ENCODE measurements at places on chromosomes 4 and X. TPM values are rescaled to one million over a fixed set of nuclear protein-coding genes. Genes with fewer than 3 reads are reported as not detected.

RTL3 gene
- not detected for polyA plus RNA-seq

GRCh38 chr4:15753786-15754185 lies 24.3 kb upstream of the CD38 start:
- DNase-seq: no peak

GRCh38 chr4:153142700-153143438 lies 61.4 kb upstream of the TRIM2 start:
- DNase-seq: peak; percentile 62

MAP7D3 gene
- 15.1 TPM for polyA plus RNA-seq

Data from right renal cortex interstitium (tissue), 3 donors.